A549 treated with RU486 at 1 μM for 4 hours (cell line): ENCODE measurements at places on chromosomes 2 and 18. TPM values are rescaled to one million over a fixed set of nuclear protein-coding genes. Genes with fewer than 3 reads are reported as not detected.

Gene MPPE1
- 17.4 to 20.6 TPM (median 18.4 TPM) in 5 replicates for total RNA-seq

Gene SLC4A3
- 1.7 to 3.4 TPM (median 2.3 TPM) in 5 replicates for total RNA-seq

Gene LRP2
- total RNA-seq = not detected in 5 replicates

Gene ERFE
- total RNA-seq = 6.1 to 10.0 TPM (median 8.4 TPM) in 5 replicates

Gene PDCD1
- total RNA-seq = not detected in 5 replicates

Gene FAM110C
- total RNA-seq = 0.06 to 0.30 TPM (median 0.16 TPM) in 5 replicates

Gene AP1S3
- 15.6 to 45.9 TPM (median 29.0 TPM) in 5 replicates for total RNA-seq

Gene ALKAL2
- not detected in 5 replicates for total RNA-seq

Gene PLGLB1
- 0.37 to 1.5 TPM (median 0.84 TPM) in 5 replicates for total RNA-seq

Gene STON1
- 0.30 to 0.50 TPM (median 0.44 TPM) in 5 replicates for total RNA-seq

Gene CHPF
- total RNA-seq = 17.5 to 36.2 TPM (median 29.9 TPM) in 5 replicates

Gene CAPN13
- total RNA-seq = 0.07 to 0.08 TPM in 2 of 5 replicates, not detected in the others

Gene FTCDNL1
- 1.8 to 2.8 TPM (median 2.5 TPM) in 5 replicates for total RNA-seq

Gene LAPTM4A
- total RNA-seq = 139 to 293 TPM (median 283 TPM) in 5 replicates

Gene SIX2
- 0.08 to 0.36 TPM (median 0.19 TPM) in 5 replicates for total RNA-seq

Gene C2orf78
- total RNA-seq = not detected in 5 replicates

Gene PRKD3
- total RNA-seq = 7.1 to 14.3 TPM (median 12.7 TPM) in 5 replicates

Gene ASB18
- not detected in 5 replicates for total RNA-seq

Gene CTIF
- total RNA-seq = 11.4 to 17.6 TPM (median 12.4 TPM) in 5 replicates
